ENCODE measurements at places on chromosomes 4 and X.

DNA sequence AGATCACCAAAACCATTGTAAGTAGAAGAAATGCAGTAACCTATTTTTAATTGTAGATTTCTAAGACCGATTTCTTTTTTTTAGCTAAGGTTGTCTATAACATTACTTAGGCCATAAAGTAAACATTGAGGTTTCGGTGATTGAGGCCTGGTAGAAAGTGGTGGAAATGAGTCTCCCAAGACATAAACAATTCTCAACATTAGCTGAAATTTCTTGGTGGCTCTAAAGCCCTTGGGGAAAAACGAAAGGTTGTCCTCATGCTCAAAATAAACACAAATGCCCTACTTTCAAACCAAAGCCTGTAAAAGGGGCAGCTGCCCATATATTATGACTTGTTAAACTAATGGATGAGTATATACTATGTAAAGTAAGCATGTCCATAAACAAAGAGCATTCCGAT is 98.8 kb downstream of the SCFD2 start:
- H3K4me1 ChIP-seq: no peaks in the 10 kb centered on the region
- H3K27ac ChIP-seq: no peak overlapping the region
- H3K4me3 ChIP-seq: no peak overlapping the region
- no peaks in the 10 kb centered on the region for H3K36me3 ChIP-seq

DNA sequence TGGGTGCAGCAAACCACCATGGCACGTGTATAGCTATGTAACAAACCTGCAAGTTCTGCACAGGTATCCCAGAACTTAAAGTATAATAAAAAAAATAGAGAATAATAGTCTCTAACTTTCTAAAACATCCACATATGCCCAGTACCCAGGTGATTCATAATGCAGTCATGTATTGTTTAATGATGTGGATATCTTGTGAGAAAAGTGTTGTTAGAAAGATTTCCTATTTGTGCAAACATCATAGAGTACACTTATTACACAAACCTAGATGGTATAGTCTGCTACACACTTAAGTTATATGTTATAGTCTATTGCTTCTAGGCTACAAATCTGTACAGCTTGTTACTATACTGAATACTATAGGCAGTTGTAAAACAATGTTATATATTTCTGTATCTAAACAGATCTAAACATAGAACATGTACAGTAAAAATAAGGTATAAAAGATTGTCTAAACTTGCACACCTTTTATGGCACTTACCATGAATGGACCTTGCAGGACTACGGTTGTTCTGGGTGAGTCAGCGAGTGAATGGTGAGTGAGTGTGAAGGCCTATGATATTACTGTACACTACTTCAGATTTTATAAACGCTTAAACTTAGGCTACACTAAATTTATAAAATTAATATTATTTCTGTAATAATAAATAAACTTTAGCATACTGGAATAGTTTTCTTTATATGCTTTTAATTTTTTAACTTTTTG is 232.2 kb upstream of the SLIT2 start:
- no peaks in the 10 kb centered on the region for H3K36me3 ChIP-seq
- no peaks in the 10 kb centered on the region for H3K4me1 ChIP-seq
- H3K4me3 ChIP-seq: no peak overlapping the region
- H3K27ac ChIP-seq: no peak overlapping the region
- no peaks in the 10 kb centered on the region for H3K27me3 ChIP-seq
- no peak for DNase-seq

DNA sequence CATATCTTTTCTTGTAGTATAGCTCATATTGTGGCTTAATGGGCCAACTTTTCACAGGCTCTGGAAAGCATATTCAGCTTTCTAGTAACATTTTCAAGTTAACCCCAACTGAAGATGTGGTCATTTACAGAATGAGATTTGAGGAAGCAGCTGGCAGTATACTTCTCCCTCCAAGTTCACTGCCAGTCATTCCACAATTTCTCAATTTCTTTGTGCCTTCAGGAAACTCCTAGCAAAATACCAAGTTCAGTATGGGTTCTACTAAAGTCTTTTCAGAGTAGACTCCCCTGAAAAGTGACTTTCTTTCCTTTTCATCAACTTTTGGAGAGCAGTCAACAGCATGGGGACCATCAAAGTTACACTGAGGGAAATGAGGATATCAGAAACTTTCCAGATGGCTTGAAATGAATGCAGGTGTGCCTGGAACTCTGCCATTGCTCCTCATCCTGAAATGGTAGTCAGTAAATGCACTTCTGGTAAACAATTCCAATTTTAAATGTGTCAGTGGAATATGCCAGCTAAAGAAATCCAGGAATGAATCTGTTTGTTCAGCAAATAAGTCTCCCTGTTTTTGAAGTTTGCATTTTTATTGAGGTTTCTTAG is 81.5 kb upstream of the TEX13D start:
- DNase-seq: no peak
- no peaks in the 10 kb centered on the region for H3K36me3 ChIP-seq
- H3K4me1 ChIP-seq: no peaks in the 10 kb centered on the region
- no peaks in the 10 kb centered on the region for H3K27me3 ChIP-seq

DNA sequence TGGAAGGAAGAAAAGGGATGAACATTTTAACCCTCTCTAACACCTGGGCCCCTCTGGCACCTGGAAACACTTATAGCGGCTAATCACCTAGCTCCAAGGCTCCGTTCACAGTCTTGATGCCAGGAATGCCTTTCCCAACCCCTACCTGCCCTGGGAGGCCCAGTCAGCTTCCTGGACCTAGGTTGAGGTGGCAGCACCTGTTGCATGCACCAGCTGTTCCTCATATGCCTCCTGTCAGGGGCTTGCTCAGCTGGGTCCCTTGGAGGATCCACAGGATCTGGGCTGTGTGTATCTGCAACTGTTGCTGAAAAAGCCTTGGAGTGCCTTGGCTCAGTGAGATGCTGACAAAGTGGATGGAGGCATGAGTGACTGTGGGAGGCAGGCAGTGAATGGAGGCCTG is 4.4 kb downstream of the CFP start:
- no peak for DNase-seq
- H3K4me1 ChIP-seq: peaks cover 6% of the 10 kb centered on the region
- no peak overlapping the region for H3K27ac ChIP-seq
- H3K36me3 ChIP-seq: no peaks in the 10 kb centered on the region

DNA sequence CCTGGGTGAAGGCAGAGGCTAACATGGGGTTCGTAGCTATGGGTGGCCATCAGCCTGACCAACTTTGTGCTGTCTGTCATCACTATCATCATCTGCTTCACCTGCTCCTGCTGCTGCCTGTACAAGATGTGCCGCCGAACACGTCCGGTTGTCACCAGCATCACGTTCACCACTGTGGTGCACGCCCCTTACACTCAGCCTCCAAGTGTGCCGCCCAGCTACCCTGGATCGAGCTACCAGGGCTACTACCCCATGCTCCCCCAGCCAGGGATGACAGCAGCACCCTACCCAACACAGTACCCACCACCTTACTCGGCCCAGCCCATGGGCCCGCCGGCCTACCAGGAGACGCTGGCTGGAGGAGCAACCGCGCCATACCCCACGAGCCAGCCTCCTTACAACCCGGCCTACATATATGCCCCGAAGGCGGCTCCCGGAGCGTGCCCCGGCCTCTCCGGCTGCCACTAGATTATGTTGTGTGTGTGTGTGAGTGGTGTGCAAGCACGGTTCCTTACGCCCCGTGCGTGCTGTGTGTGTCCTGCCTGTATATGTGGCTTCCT is 238.1 kb upstream of the ZCCHC13 start:
- peaks cover 2% of the 10 kb centered on the region for H3K36me3 ChIP-seq
- no peak overlapping the region for H3K27ac ChIP-seq
- no peak overlapping the region for H3K4me3 ChIP-seq
- no peak for DNase-seq
- H3K27me3 ChIP-seq: no peaks in the 10 kb centered on the region

DNA sequence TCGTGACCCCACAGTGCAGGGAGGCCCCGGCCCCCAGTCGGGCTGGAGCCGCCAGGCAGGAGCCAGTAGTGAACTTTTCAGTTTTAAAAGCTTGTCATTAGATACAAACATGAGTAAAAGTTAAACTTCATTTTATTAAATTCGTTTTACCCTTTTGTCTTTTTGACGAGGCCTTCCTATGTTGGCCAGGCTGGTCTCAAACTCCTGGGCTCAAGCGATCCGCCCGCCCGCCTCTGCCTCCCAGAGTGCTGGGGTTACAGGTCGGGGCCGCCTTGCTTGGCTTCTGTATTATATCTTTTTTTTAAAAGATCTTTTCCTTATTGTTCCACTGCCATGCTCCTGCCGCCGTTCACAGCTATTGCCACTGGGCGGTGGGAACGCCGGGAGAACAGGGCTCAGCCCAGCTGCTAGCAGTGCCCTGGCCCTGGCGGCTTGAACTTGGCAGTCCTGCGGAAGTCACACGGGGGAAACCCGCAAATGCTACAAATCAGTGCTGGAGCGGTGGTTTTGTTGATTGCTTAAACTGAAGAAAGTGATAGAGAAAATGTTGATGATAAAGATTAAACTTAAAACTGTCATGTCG is 968 bp upstream of the NELFA start:
- no peak for DNase-seq
- peak overlapping the region; percentile 99 for H3K4me3 ChIP-seq
- H3K4me1 ChIP-seq: peaks cover 6% of the 10 kb centered on the region
- H3K27ac ChIP-seq: peak overlapping the region; percentile 96
- peaks cover 27% of the 10 kb centered on the region for H3K36me3 ChIP-seq

DNA sequence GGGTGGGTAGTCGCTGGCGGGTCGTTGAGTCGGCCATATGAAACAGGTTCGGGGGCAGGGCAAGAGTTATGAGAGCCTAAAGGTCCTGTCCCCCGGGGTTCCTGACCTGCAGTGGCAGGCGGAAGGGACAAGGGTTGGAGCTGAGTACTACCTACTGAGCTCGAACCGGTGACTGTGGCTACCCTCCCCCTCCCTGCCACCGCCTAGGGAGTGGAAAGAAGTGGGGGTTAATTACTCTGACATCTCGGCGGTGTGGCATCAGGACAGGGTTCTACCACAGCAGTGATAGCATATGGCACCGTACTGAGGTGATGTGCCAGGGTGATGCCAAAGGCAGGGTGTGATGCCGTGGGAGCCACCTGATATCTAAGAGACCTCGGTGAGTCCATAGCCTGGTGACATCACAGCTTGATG is 307 bp downstream of the ATG4A start:
- H3K27me3 ChIP-seq: no peaks in the 10 kb centered on the region
- H3K4me3 ChIP-seq: peak overlapping the region; percentile 85
- H3K4me1 ChIP-seq: no peaks in the 10 kb centered on the region
- H3K36me3 ChIP-seq: peaks cover 18% of the 10 kb centered on the region

DNA sequence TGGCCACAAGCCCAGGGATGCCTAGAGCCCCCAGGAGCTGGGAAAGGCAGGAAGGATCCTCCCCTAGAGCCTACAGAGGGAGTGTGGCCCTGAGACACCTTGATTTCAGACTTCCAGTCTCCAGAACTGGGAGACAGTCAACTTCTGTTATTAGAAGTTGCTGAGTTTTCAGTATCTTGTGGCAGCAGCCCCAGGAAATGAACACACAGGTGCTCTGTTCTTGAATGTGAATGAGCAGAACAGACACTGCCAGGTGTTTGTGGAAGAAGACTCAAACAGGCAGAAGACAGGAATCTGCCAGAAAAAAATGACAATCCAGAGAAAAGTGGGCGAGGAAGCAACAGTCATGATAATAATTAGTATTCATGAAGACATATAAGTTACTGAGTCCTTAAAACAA is 64.5 kb upstream of the STS start:
- no peak for DNase-seq
- no peak overlapping the region for H3K4me3 ChIP-seq

GRCh38 chr4:123031664-123032063 is 109.3 kb upstream of the NUDT6 start:
- no peak overlapping the region for H3K27ac ChIP-seq
- DNase-seq: no peak
- H3K4me3 ChIP-seq: no peak overlapping the region
- no peaks in the 10 kb centered on the region for H3K36me3 ChIP-seq

DNA sequence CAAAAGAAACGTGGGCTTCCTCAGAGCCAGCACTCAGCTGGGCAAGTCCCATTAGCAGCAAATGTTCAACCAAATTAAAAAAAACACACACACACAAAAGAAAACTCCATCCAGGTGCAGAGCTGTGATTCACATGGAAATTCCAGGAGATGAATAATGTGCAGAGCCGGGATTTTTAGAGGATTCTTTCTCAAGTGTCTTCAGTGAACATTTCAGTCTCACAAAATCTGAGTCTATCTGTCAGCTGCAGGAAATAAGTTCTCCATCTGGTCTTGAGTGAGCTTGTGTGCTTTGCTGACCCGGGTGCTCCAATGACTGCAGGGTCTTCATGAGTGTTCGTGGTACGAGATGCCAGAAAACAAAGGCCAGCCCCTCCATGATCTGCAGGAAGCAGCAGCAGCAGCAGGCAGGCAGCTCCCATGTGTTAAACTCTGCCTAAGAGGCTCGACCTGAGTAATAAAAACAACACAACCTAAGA is 44.3 kb downstream of the RASGEF1B start:
- H3K4me3 ChIP-seq: no peak overlapping the region
- peak; percentile 35 for DNase-seq
- peaks cover 3% of the 10 kb centered on the region for H3K4me1 ChIP-seq

GRCh38 chr4:24482871-24483270 is 101.5 kb downstream of the DHX15 start:
- no peaks in the 10 kb centered on the region for H3K36me3 ChIP-seq
- H3K4me1 ChIP-seq: no peaks in the 10 kb centered on the region
- no peak for DNase-seq
- no peaks in the 10 kb centered on the region for H3K27me3 ChIP-seq
- no peak overlapping the region for H3K4me3 ChIP-seq

DNA sequence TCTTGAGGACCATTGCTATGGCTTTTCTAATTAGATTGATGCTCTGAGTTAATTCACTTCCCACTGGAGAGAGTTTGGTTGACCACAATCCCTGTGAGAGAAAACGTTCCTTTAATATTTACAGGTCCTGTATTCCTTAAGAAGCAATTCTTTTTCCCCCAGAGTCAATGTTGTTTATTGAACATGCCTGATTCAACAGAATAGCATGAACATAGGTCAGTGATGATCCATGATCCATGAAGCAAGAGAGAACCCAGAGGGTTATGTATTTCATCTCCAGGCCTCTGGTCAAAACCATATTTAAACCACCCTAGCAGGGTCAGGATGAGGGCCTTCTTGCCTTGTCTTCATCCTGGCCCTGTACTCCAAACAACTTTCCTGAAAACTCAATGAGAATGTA is 39.4 kb upstream of the EFHC2 start:
- no peak overlapping the region for H3K27ac ChIP-seq
- no peaks in the 10 kb centered on the region for H3K4me1 ChIP-seq
- no peaks in the 10 kb centered on the region for H3K36me3 ChIP-seq
- no peak for DNase-seq
- H3K4me3 ChIP-seq: no peak overlapping the region

- H3K4me3 ChIP-seq: no peak overlapping the region
- no peaks in the 10 kb centered on the region for H3K27me3 ChIP-seq
- no peaks in the 10 kb centered on the region for H3K36me3 ChIP-seq
- H3K27ac ChIP-seq: no peak overlapping the region
- no peaks in the 10 kb centered on the region for H3K4me1 ChIP-seq
- DNase-seq: no peak
Observed at GRCh38 chr4:172945611-172946010, 223.0 kb upstream of the GALNT7 start.

GRCh38 chr4:151728679-151729078 is 32.1 kb downstream of the GATB start:
- H3K4me3 ChIP-seq: no peak overlapping the region
- H3K27ac ChIP-seq: no peak overlapping the region
- no peaks in the 10 kb centered on the region for H3K27me3 ChIP-seq
- H3K4me1 ChIP-seq: no peaks in the 10 kb centered on the region
- DNase-seq: no peak

Measured in neuronal stem cell (in vitro differentiated cells).